ENCODE measurements at places on chromosomes 5 and 9.

DNA sequence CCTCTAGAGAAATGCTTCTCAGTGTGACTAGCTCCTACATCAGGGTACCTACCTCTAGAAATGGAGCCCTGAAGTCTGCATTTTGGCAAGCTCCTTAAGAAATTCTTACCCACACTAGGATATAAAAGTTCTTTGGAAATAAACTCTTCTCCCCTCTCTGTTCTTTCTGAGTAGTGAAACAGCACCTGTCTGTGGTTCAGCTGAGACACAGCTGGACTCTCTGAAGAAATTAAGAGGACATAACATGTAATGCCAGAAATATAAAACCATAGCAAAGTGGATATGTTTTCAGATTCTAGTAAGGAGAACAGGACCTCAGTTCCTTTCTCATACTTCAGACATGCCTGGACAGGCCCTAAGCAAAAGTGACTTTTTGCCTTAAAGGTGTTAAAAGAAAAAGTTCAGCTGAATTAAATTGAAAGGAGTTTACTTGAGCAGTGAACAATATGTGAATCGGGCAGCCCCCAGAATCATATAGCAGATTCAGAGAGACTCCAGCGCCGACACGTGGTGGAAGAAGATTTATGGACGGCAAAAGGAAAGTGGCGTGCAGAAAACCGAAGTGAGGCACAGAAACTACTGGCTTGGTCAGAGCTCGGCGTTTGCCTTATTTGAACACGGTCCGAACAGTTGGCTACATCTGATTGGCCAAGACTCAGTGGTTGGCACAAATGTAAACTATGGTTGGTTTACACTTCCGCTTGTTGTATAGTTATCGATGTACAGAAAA lies 64.5 kb downstream of the PRKACG start:
- DNase-seq = no peak

DNA sequence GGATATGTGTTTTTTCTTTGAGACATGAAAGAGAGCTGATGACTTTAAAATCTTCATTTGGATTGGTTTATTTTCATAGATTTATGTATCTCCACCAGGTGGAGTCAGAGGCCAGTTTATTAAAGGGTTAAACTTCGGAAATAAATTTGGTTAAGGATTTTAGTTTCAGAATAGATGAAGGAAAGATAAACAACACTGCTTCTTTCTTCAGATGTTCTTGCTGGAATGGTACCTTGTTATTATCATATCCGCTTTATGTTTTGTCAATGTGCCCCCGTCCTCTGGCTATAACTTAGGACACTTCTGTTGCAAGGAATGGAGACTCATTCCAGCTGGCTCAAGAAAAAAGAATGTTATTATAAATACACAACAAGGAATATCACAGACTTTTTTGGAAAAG lies 81.2 kb downstream of the ALDH1A1 start:
- no peak for DNase-seq

DNA sequence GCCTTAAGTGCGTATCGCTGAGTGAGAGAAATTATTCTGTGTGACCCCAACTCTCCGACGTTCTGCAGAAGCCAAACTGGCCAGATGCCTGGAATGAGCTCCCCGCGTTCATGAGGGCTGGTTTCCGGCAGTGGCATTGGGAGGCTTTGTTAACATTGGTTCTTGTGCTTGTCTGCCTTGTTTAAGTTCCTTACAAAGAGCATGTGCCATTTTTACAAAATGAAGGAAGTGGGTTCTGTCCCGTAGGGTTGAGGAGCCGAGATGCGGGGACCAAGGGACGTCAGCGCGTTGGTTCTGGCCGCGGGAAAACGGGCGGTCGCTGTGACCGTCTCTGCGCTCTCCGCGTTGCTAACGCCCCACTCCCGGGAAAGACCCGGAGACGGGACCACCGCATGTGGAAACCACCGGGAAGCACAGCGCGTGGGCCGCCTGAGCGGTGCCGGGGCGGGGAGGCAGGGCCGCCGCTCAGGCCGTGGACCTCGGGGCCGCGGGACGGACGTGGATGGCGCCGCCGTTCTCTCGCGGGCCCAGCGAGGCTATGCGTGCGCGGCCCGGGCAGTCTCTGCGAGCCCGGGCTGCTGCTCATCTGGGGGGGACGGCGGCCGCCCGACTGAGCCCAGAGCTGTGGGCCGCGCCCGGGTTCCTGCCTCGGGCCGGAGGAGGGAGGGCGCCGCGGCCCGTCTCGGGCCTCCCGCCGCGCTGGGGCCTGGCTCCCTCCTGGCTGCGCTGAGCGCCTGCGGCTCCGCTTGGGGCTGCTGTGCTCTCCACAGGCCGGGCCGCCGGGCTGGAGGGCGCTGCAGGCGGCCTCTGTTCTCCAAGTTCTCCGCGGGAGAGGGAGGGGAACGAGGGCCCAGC lies 13.4 kb downstream of the RABL6 start:
- no peak for DNase-seq

DNA sequence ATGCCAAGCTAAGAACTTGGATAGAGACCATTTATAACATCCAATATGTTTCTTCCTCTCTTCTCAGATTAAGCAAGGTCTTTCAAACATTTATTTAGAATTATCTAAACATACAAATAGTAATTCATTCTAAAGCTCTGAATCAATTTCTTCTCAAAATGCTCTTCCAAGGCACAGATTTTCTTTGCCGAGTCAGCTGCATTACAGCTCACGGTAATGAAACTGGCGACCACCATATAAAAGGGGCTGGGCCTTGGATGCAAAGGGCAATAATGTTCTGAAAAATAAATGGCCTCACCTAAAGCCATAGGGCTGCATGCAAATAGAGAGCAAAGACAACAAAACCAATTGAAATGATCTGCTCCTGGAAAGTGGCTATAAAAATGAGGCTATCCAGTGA lies 63.8 kb downstream of the MED27 start:
- no peak for DNase-seq

GRCh38 chr5:146006470-146007190 lies 70.3 kb downstream of the SH3RF2 start:
- DNase-seq = no peak

GRCh38 chr9:113631871-113632665 lies 168.5 kb downstream of the RGS3 start:
- DNase-seq = no peak

- no peak for DNase-seq
These were observed 69.1 kb downstream of the NIPBL start for GRCh38 chr5:36945687-36946086.

GRCh38 chr5:39076101-39076756 lies 2.0 kb upstream of the RICTOR start:
- DNase-seq = no peak

GRCh38 chr5:81778642-81779041 lies 27.7 kb upstream of the SSBP2 start:
- no peak for DNase-seq

- DNase-seq = no peak
These were observed 14.6 kb downstream of the NDUFA8 start for GRCh38 chr9:122144836-122145591.

DNA sequence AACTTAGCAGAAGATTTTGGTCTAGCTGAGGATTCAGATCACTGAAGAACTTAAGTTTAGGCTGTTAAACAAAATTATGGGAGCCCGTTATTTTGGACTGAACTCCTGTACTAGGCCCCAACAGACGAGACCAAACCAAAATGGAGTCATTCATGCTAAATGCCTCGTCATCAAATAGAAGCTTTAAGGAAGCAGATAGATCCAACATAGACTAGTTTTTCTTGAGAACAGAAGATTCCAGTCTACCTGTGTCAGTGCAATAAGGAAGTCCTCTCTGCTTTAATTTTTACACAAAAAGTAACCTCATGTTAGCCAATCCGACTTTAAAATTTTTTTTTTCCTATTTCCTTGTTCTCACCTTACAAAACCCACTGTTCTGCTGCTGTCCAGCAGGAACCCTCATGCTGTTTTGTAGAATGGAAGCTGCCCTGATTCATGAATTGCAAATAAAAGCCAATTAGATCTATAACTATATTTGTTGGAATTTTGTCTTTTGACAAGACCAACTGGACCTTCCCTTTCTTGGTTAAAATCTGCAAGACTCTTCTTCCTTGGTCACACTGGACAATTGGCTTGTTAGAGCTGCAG lies 29.0 kb upstream of the GOLM1 start:
- DNase-seq = no peak

DNA sequence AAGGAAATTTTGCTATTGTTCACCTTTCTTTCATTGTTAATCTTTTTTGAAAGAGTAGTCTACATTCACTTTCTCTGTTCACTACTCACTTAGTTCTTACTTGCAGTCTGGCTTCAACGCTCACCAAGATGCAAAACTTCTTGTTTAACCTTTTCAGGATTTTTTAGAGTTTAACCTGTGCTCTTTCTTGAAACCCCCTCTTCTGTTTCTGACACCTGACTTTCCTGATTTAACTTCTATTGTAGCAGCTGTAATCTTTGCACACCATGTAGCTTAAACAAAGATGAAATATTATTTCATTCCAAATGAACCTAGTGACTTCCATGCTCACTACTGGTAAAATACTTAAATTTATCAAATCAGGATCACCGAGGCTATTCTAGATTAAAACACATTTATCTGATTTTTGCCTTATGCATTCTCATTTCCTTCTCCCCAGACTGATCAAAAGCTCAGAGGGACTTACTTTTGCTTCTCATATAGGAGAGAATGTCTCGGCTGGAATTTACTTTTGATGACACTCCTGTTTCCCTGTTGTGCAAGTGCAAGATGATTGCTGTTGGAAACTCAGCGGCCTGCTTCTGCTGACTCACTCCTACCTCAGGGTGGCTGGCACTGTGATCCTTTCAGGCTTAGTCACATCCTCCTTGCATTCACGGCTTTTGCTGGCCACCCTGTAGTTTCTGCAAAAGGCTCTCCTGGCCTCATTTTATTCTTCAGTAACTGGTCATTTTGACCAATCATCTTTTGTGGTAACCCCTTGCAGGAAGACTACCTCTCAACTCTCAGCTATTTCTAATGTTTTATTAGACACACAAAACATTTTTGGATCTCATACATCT lies 109.3 kb upstream of the IFNE start:
- DNase-seq = peak; percentile 55

DNA sequence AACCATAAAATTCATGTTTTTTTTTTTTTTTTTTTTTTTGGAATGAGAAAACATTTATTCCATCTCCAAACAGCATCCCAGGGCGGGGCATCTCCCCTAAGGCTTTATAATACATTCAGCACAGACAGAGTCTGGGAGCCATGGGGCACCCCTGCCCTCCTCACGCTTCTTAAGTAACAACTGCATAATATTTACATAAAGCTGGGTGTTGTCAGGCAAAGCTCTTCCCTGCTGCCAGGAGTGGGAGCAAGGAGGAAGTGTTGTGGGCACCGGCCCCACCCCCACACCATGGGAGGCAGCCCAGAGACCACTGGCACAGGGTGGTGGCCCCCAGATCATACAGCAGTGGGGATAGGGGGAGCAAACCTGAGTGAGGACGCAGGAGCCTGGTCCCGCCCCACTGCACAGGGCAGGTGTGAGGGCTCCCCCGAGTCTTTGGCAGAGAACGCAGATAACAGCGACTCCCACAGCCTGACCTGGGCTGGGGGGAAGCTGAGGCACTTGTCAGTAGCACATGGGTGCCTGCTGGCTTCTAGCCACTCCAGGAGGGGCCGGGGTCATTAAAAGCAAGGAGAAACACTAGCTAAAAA lies 86.1 kb upstream of the CEP78 start:
- DNase-seq = no peak

DNA sequence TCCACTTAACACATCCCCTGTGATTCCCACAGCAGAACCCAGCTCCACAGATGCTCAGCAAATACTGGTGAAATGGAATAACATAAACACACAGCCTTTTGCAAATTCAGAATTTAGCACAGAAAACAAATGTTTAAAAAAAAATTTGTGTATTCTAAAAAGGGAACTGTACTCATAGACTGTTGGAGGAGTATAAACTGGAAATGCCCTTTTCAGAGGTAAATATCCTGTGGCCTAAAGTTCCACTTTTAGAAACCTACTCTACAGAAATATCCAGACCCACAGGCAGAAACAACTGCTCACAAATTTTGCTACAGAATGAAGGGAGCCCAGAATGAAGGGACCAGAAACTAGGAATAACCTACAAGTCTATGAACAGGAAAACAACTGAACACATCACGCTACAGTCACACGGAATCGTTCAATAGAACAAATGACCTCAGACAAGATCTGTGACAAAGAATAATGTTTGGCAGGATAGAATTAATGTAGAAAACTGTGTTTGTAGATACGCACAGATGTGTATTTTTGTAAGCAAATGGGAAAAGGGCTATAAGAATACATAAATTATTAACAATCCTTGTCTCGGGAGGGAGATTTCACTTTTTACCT lies 78.5 kb downstream of the SHB start:
- DNase-seq = no peak

- DNase-seq = no peak
These were observed 55.1 kb upstream of the KDM4C start for GRCh38 chr9:6702707-6703106.

DNA sequence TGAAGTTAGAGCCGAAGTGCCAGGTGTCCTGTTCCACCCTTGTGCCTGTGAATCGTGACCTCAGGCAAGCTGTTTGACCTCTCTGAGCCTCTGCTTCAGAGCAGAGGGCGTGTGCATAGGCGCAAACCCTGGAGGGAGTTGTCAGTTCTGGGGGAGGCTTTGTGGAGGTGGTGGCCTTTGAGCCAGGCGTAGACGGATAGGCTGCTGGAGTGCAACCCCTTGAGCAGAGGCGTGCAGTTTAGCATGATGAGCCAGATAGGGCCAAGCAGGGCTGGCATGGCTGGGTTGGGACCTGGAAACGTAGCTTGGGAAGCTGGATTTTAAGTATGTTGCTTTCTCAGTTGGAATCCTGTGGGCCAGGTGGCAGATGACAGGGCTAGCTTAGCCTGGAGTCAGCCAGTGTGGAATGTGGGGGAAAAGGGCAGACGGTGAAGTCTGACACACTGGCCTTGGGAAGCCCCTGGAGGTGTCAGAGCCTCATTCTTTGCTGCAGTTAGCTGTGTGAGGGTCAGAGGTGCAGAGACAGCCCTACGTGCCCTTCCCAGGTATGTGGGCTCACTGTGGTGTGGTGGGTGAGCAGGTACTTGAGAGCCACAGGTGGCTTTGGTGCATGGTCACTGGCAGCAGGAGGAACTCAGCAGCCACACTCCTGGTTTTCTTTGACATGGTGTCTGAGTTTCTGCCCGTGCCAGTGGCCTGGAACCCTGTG lies 93.4 kb downstream of the DAB2IP start:
- no peak for DNase-seq

- peak; percentile 3 for DNase-seq
These were observed 36.6 kb upstream of the CDH12 start for GRCh38 chr5:22889720-22890119.

DNA sequence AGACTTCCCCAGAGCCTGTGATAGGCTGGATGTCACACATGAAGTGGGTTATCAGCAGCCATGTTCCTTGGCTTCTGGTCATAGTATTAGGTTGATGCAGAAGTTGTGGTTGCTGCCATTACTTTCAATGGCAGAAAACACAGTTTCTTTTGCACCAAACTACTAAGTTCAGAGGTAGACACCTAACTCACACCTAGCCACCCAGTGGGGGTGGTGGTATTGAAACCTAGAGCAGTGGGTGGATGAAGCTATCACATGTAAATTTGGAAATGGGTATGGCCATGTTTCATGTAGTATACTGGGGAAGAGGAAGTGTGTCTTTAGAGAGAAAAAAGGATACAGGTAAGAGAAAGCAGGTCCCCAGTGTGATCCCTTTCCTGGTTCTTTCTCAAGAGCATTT lies 347.9 kb upstream of the SEMA6A start:
- DNase-seq = no peak

Measured in HTR-8/SVneo (cell line).